ENCODE measurements at places on chromosomes 1 and 21.
A peak's percentile ranks its signal among the peaks of the same experiment; 100 is the strongest.

DNA sequence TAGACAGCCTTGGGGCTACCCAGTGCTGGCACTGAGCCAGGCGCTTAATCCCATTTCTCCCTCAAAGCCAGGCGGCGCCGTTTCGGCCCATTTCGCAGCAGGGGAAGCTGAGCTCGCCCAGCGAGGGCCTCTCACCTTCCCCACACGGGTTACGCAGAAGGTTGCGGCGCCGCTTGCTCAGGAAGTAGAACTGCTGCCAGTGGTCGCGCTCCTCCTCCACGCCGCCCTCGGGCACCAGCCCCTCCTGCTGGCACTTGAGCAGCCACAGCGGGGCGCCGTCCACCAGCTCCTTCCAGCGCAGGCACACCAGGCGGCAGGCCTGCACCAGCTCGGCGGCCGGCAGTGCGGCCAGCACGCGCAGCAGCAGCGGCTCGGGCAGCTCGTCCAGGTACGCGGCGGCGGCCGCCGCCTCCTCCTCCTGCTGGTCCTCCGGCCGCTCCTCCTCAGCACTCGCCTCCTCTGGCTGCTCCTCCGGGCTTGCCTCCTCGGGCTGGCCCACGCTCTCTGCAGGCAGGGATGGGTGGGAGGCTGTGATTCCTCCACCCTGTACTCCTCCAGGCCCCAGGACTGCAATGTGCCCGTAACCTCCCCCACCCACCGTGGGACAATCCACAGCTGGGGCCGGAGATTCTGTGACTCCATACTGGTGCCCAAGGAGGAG is 3.8 kb downstream of the FBXO2 start:
- DNase-seq = peak; percentile 75

GRCh38 chr1:219708919-219709543 is 96.1 kb upstream of the ZC3H11B start:
- no peak for DNase-seq

GRCh38 chr1:31208361-31208945 is 31.2 kb downstream of the NKAIN1 start:
- no peak for DNase-seq

GRCh38 chr21:39176271-39176709 is 7.0 kb downstream of the PSMG1 start:
- no peak for DNase-seq

GRCh38 chr1:89971600-89971999 is 23.3 kb upstream of the ZNF326 start:
- no peak for DNase-seq

GRCh38 chr1:233904633-233905415 is at the start of gene SLC35F3:
Gene SLC35F3, plus strand, starts transcription at chr1:233904676.
- DNase-seq = no peak

DNA sequence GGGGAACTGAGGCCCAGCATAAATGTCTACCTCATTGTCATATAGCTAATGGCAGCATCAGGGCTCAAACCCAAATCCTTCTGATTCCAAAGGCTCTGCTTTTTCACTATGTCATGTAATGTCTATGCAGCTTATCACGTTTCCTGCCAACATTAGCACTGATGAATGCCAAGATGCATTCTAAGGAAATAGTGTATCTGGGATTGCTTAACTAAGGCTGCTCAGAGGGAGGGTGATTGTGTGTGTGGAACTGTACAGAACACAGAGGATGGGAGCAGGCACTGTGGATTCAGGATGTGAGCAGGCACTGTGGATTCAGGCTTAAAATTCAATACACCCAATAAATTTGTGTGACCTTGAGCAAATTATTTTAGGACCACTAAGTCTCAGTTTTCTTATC is 456.4 kb upstream of the DEPDC1 start:
- no peak for DNase-seq

DNA sequence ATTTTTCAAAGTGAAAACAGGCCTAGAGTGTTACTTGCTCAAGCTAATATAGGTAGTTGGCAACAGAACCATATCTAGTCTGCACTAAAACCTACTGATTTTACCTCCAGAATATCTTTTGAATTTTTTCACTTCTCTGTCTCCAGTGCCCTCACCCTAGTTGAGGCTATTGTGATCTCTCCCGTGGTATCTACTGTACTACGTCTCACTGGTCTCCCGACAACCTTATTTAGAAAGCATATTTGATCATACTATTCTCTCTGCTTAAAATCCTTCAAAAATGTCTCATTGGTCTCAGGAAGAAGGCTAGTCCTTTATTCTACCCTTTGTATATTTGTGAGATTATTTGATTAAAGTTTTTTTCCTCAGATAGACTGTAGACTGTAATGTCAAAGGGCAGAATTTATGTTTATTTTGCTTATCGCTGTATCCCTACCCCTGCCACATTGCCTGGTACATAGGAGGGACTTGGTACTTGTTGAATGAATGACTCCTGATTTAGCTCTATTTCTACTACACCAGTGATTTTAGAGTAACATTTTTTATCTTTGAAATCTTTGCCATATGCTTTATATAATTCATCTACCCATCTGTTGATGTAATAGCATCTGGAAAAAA is 135.5 kb upstream of the KIAA1614 start:
- no peak for DNase-seq

DNA sequence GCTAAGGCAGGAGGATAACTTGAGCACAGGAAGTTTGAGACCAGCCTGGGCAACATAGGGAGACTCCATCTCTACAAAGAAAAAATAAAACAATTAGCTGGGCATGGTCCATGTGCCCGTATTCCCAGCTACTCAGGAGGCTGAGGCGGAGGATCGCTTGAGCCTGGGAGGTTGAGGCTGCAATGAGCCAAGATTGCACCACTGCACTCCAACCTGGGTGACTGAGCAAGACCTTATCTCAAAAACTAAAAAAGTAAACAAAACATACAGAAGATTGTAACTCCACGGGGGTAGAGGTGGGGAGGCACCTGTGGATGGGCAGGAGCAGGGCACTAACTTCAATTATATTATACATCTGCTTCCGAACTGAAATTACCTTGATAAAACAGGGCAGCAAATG is 4.6 kb downstream of the S100B start:
- no peak for DNase-seq

- DNase-seq = peak; percentile 57
These were observed 34.1 kb downstream of the ACOT7 start for GRCh38 chr1:6359216-6360116.

GRCh38 chr21:36171741-36172331 is 15.2 kb downstream of the DOP1B start:
- no peak for DNase-seq

DNA sequence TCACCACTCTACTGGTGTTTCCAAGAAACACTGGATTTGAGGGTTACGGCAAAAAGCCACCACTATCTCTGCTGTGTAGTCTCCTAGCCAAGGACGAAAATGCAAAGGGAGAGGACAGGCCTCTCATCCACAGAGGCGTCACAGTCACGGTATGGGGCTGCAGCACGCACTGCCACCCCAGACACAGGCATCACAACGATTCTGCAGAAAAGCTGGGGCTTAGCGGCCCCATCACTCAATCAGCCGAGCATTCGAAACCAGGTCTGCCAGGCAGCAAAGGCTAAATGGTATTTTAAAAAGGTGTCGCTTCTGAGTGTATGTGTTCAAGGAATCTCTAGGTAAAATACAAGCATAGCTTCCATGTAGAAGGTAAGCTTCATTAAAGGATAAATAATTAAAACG is 1.4 kb downstream of the RIPK4 start:
- no peak for DNase-seq

DNA sequence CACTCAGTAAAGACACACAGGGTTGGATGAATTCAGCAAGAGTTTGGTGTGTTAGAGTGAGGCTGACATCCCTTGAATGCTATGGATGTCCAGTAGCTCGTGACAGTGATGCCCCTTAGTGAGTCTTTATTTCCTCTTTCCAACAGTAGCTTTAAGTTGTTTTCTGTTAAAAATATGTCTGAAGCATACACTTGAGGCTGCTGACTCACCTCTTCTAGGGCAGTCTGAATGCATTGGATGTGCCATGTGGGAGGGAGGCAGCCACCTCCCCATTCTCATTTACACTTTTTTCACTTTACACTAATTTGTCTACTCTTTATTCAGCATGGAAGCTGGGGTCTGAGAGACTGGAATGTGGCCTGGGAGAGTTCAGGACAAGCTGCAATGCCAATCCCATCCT is 17.6 kb downstream of the NOS1AP start:
- DNase-seq = no peak

DNA sequence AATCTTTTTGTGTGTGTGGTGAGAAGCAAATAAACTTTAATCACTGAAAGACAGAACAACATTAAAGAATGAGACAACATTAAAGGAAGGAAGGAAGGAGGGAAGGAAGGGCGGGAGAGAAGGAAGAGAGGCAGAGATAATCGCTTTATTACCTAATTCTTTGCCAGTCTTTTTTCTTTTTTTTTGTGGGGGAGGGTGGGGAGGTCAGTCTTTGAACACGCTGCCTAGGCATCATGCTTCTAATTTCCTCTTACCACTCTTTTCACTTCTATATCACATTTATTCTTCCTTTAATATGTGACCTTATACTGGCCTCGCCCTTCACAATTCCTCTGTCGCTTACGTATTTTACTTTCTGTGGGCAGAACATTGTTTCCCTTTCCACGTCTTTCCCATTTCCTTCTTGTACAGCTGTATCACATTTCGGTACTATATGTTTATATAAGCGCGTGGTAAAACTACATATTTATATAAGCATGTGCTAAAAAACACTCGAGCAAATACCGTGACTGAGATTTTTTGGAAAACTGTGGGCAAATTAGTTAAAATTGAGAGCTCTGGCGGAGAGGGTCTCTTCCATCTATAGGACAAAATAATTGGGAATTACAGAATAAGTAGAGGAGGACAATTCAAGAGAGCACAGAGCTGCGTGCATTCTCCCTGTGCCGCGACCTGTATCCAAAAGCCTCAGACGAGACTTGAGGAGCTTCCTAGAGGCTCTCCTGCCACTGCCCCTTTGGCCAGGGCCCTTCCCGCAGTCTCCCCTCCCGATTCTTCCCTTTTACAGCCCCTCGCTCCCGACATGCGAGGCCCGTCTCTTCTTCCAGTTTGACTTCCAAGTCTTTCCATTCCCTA is 823 bp upstream of the PRKAA2 start:
- no peak for DNase-seq

DNA sequence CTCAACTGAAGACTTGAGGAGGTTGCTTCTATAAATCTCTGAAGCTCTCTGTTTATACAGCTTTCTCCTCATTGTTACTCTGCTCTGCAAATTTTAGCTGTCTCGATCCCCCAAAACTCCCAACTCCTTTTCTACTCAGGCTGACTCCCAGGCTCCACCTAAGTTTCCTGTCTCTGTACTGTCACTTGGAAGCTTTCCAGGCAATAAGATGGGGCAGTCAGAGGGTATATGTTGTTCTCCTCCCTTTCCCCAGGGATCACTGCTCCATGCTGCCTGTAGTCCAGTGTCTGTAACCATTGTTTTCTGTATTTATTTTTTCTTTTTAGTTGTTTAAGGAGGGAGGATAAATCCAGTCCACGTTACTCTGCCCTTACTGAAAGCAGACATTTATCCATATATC is 13.4 kb downstream of the TSNAX start:
- DNase-seq = no peak

DNA sequence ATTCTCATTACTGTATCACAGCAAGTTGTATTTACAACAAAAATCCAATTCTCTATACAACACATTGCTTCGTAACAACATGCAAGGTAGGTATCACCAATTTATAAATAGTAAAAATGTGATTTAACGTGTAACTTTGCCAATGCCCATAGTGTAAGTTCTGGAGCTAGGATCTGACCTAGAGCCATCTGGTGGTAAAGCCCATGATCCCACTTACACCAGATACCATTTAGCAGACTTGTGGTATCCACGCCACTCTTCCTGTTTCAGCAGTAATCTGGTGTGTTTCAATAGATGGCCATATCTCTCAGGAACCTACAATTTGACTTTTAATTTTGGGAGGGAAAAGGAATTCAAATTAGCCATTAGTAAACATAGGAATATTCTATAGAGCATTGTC is 10.2 kb downstream of the SETSIP start:
- no peak for DNase-seq

DNA sequence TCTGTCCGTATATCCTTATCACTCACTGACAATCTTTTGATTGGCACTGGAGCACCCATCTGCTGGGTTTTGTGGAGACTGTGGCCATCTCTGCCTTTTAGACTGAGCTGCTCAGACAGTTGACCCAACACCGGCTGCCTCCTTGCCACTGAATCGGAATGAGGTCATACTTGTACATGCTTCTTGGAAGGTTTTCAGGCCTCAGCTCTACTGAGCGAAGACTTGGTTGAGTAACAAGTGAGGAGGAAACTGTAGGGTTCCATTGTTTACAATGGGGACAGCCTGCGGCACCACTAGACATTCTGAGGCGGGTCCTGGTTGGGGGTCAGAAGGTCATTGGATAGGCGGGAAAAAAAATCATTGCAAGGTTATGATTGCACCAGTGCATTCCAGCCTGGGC is 320.3 kb downstream of the KIF26B start:
- no peak for DNase-seq

DNA sequence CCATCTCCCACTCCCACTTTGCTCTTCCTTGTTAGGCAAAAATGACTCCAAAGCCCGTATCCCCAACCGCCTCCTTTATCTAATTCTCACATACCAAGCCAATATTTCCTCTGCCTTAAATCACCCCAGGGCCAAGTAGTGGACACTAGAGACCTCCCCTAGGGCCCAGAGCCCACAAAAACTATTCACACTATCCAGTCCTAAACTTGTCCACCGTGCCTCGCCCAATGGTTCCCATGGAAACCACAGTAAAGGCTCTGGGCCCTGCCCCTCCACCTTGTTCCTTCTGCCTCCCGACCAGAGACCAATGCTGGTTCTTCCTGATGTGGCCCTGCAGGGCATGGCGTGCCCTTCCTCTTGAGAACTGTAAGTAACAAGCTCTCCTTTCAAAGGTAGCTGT is 11.8 kb downstream of the CFAP107 start:
- no peak for DNase-seq

DNA sequence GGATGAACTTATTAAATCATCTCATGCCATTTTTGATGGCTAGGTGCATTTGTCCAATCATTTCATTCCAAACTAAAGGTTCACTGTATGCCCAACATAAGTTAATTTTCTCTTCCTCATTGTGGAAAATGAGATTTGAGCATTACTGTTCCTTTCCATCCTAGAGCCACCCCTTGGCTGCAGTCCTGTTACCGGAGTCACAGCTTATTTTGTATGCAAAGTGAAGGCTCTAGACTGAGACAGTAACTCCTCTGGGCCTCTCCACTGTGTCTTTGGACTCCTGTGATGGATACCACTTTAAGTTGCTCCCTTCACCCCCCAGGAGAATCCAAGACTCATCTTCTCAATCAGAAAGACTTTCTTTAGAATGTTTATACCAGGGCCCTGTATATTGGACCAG is 59.7 kb downstream of the FGGY start:
- no peak for DNase-seq

DNA sequence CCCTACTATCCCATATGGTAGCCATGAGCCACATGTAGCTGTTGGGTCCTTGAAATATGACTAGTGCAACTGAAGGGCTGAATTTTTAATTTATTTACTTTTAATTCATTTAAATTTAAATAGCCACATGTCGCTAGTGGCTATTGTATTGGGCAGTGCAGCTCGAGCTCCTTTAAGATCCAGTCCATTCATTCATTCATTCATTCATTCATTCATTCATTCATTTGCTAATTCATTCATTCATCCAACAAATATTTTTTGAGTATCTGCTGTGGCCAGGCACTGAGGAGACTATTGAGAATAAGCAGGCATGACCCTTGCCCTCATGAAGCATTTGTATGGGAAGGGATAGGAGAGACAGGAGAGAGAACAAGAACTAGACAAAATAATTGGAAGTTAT is 29.5 kb upstream of the ACOT11 start:
- no peak for DNase-seq

All from activated CD4-positive, alpha-beta T cell treated with anti-CD3 and anti-CD28 coated beads for 4 hours (primary cell).